ENCODE measurements at places on chromosomes 13 and 19.

DNA sequence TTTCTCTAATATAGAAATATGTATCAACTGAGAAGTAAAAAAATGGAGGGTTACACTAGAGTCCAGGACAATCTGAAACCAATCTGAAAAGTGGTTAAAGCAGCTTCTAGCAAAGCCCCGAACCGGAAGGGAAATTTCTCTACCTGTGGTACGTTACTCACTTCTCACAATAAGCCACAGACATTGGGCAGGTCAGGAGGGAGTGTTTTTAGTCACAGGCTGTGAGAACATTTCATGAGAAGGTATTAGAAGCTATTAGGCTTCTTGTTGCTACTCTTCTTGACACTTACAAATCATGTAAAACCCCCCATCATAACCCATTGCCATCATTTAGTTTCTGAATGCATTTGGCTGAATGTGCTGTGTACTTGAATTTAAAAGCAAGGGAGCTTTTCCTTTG is 120.9 kb downstream of the NUFIP1 start:
- DNase-seq, result peak; percentile 24

DNA sequence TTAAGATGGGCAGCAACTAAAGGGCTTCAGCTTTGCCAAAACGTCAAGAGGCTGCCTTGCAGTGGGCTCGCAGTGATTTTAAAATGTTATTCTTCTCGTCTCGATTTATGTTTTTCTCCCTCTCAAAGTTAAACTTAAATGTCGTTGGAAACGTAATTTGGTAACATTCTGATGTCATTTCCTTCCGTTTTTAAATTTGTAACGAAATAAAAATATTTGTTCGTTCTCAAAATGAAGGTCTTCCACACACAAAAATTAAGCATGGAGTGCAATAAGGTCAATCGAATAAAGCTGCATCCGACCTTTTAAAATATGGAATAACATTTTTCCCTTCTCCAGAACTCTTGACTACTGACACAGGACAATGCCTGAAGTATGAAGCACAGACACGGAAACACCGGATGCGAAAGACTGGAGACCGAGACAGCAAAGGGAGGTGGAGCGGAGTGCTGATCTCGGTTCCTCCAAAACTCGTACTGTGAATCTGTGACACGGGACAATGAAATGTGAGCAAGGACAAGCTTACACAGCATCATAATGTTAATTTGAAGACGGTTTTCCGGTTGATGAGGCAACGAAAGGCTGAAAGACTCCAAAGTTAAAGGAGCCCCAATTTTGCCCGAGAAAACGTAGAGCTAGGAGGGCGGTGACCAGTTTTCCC is 850 bp downstream of the MTMR6 start:
- DNase-seq, result no peak

GRCh38 chr13:19818223-19818842 is 35.6 kb upstream of the PSPC1 start:
- peak; percentile 20 for DNase-seq

DNA sequence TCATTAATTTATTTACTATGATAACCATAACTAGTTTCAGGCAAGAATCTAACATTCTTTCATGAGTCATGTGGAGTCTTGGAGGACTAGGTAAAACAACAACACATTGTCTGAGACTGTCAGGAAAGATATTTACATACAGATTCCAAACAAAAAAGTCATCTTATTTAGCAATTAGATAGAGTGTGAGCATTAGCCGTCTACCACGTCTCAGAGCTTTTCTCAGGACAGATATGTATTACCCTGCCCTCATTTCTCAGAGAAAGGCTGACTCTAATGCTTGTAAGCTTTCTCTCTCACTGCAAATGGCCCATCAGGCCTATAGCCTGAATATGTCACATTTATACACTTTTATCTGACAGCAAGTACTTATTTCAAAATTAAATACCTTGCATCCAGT is 312.1 kb upstream of the PCDH20 start:
- no peak for DNase-seq

GRCh38 chr13:55394470-55394869 is 1746.2 kb upstream of the PRR20A start:
- no peak for DNase-seq

DNA sequence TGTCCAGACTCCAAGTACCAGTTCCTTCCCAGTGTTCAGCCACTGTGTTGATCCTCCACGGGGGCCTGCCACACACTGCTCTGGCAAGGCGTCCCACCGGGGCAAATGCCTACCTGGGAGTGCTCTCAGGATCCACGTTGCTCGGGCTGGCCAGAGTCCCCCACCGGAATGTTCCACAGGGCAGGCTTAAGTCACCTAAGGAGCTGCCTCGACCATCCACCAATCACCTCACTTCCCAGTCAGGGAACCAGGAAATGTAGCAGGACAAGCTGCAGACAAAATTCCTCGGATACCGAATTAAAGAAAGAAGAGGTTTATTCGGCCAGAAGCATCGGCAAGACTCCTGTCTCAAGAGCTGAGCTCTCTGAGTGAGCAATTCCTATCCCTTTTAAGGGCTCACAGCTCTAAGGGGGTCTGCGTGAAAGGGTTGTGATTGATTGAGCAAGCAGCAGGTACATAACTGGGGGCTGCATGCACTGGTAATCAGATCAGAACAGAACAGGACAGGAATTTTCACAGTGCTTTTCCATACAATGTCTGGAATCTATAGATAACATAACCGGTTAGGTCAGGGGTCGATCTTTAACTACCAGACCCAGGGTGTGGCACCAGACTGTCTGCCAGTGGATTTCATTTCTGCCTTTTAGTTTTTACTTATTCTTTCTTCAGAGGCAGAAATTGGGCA is 56.9 kb upstream of the EDNRB start:
- DNase-seq, result no peak

- no peak for DNase-seq
Measured at GRCh38 chr13:75762955-75763354, 126.8 kb downstream of the LMO7 start.

DNA sequence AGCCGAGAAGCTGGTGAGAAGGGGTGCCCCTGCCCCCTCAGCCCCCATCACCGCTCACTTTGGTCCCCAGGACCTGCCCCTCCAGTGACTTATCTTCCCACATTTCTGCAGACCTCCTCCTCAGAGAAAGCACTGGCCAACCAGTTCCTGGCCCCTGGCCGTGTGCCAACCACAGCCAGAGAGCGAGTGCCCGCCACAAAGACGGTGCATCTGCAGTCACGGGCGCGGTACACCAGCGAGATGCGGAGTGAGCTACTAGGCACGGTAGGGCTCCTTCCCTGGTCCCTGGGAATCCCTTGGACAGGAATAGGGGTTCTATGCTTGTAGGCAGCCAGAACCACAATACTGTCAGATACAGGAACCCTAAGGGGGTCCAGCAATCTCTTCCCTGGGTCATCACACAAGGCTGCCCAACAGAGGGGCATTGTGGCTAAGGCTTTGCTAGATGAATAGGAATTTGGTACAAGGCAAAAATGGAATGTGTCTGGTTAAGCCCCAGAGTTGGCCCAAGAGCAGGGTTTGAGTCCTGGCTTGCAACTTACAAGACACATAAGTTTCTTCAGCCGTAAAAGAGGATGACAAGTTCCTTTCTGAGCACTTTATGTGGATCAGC is 1.0 kb downstream of the USE1 start:
- no peak for DNase-seq

GRCh38 chr13:37442996-37443395 is 155.6 kb downstream of the POSTN start:
- DNase-seq, result no peak

GRCh38 chr13:78592584-78592983 is 10.8 kb downstream of the POU4F1 start:
- DNase-seq, result no peak

GRCh38 chr19:28242317-28242927 is 970.5 kb downstream of the UQCRFS1 start:
- no peak for DNase-seq

GRCh38 chr19:33771384-33772101 is 25.1 kb upstream of the KCTD15 start:
- DNase-seq, result peak; percentile 32

DNA sequence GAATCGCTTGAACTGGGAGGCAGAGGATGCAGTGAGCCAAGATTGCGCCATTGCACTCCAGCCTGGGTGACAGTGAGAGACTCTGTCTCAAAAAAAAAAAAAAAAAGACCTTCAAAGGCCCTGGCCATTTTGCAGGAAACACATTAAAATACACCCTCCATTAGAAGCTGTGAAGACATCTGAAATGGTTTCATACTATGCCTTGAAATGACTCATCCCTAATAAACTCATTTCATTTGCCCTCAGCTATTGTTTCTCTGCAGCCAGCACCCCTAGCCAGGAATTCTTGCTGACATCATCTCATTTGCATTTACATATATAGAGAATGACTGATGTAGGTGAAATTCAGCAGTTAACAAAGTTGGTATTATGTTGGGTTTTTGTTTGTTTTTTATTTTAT is 8.7 kb downstream of the EML2 start:
- DNase-seq, result no peak

DNA sequence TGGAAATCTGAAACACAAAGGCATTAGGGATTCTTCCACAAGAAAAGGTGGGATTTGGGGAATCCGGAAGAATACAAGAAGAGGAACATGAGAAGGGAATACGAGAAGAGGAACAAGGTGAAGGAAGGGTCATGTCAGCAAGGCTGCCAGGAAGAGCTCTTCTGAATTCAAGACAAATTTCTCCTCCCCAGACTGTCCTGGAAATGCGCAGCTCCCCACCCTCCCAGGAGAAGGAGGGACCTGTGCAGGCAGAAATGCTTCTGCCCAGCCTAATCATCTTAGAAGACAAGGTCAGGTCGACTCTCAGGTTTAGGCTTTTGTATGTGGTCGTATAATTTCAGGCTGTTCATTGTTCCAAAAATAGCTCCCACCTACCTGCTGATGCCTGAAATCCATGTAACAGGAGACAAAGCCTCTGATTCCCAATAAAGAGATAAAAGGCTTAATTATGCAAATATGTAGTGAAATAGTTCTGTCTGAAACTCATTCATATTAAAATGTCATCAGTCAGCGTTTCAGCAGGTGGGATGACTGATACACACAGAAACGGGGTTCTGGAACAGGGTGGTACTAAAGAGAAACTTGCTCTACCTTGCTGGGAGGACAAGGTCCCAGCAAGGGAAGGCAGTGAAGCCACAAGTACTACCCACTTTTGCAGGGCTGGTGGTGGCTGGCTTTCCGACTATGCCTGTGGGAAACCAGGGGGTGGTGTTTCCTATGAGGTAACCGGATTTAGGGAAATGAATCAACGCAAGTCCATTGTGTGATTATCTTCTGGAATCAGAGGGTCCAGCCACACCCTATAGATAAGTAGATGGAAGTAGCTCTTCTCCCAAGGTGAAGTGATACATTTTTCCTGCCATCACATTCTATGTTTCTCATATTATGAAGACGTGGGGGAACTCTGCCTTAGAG is 76.1 kb downstream of the KL start:
- DNase-seq, result no peak

- no peak for DNase-seq
Measured at GRCh38 chr13:49812812-49813211, 20.3 kb upstream of the KPNA3 start.

DNA sequence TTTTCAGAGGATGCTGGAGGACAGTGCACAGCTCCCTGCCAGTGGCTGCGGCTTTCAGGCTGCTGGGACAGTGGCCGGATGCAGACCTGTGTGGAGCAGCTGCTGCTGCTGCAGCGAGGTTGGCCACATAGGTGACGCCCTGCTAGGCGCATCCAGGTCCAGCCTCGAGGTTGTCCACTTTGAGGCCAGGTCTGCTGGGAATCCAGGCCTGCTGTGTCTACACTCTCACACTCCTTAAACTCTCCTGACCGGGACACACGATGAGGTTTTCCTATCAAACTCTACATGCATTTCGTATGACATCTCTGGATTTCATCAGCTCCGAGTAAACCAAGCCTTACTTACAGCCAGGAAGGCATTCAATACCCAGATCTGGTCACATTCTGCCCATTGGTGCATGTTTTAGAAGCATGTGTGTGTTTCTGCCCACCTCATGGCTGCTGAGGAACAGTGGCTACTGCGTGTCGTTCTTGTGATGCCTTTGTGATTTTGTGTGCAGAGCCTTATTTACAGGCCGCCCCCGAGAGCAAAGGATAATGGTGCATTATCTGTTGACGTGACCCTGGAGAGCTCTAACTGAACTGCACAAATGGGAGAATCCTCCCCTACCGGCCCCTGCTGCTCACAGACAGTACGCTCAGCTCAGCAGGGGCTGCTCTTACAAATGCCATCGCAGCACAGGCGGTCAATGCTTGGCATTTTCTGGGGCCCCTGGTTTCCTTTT is 12.3 kb upstream of the MCF2L start:
- DNase-seq, result no peak

DNA sequence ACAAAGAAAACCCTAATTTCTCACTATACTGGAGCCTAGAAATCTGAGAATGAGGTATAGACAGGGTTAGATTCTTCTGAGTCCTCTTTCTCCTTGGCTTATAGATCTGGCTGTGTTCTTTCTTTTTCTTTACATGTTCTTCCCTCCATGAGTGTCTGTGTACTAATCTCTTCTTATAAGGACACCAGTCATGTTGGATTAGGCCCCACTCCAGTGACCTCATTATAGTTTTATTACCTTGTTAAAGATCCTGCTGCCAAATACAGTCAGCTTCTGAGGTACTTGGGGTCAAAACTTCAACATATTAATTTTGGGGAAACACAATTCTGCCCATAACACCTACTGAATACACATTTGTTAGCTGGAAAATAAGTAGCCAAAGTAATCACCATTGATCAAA is 302.6 kb downstream of the PCDH9 start:
- no peak for DNase-seq

DNA sequence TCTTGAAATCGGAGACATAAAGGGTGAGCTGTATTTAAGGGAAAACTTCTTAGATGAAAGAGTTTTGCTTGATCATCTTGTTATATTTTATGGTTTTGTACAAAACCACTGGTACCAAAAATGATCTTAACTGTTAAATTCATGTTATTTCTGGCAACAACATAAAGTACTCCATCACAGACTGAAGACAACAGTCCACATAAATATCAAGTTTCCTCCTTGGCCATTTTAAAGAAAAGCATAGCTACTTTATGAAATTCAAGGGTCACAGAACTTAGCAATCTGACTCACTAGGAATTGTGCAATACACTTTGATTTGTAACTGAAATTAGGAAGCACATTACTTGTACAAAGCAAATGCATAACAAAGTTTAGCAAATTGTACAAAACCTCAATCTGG is 66.3 kb downstream of the TBC1D4 start:
- no peak for DNase-seq
